Right ventricle myocardium inferior (tissue), 1 donor: ENCODE measurements at places on chromosomes 13 and 19. TPM values are rescaled to one million over a fixed set of nuclear protein-coding genes. Genes with fewer than 3 reads are reported as not detected.

The POP4 gene
- total RNA-seq = 58.0 TPM

The ILF3 gene
- 101 TPM for total RNA-seq

The NLRP5 gene
- total RNA-seq = not detected

The SPRY2 gene
- 40.0 TPM for total RNA-seq

The ZNF763 gene
- total RNA-seq = 2.6 TPM

The CAPN12 gene
- total RNA-seq = not detected

The NXNL1 gene
- total RNA-seq = not detected

The DNAAF3 gene
- total RNA-seq = 0.73 TPM

The CERS1 gene
- 0.30 TPM for total RNA-seq

The RGL3 gene
- 10.5 TPM for total RNA-seq

The SPTBN4 gene
- 5.1 TPM for total RNA-seq

The DAND5 gene
- total RNA-seq = 9.9 TPM

The PSG3 gene
- total RNA-seq = not detected

The SLAIN1 gene
- 4.6 TPM for total RNA-seq

The LSM14A gene
- total RNA-seq = 70.6 TPM

The KIR3DL2 gene
- not detected for total RNA-seq

The DIAPH3 gene
- 0.46 TPM for total RNA-seq

The FXYD7 gene
- total RNA-seq = not detected

The PEAK3 gene
- total RNA-seq = 0.68 TPM

The ZNF416 gene
- 4.3 TPM for total RNA-seq
